ENCODE measurements at places on chromosomes 2 and 18.

DNA sequence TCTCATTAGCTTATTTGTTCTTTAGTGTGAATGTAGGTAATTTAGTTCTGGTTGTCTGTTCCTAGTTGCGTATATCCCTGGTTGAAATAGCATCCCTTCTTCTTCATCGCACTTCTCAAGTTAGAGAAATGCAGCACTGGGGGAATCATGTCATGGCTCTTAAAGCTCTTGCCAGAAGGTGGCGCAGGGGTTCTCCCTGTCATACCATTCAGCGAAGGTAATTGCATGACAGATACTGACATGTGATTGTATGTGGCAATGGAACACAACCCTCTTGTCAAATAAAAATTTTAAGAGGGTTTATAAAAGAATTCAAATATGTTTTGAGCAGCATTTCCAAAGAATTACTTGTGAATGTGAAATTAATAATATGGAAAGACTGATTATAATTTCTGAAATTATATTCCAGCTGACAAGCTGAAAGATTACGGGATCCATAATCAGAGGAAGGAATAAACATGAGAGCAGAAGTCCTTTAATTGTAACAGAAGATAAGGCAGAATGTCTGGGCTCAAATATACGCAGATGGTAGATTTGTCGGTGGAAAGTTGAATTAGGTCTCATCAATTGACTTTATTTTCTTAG, 411.7 kb downstream of the DSEL start:
- DNase-seq, result peak; percentile 32

- DNase-seq, result no peak
Measured at GRCh38 chr18:76993573-76993972, 139.0 kb downstream of the MBP start.

DNA sequence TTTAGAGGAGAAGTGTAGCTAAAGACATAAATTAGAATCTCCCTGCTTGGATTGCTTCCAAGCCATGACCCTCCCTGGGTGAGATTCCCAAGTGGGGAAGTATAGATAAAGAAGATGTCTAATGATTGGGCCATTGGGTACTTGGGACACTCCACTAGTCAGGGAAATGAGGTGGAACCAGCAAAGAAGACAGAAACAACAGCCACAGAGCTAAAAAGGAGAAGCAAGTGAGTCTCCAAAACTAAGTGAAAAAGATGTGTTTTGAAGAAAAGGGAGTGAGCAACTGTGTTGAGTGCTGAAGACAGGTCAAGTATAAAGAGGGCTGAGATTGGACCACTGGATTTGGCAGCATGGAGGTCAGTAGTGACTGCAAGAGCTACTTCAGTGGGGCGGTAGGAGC, 276.7 kb upstream of the STON1 start:
- no peak for DNase-seq

DNA sequence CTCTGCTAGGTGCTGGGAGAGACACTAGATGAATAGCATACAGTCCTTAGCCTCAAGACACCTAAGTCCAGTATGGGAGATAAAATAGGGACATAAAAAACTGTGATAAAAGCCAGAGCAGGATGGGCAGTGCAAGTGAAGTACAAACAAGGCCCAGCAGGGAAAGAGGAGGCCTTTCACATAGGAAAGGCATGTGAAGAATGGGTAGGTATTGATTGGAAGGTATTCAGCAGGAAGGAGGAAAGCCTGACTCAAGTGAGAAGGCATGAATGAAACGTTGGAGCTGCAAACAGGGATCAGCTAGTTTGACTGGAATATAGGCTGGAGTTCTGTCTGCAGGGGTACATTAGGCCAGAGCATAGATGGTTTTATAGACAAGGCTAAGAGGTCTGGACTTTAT, 11.0 kb upstream of the CXCR4 start:
- DNase-seq, result no peak

DNA sequence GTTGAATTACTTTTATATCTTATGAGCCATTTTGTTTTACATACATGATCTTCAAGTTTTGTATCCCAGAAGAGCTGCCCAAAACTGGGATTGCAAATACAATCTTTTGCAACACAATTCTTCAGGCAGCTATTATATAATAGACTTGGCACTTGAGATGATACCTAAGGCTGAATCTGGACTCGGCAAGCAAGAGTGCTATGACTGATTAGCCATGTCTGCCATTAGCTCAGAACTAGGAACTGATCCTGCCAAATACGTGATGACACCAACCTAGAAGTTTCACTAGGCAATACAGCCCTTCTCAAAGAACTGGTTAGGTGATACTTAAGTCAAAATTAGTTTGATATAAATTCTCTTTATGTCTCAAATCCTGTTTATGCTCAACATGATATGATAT, 619.6 kb downstream of the CPS1 start:
- DNase-seq, result no peak

DNA sequence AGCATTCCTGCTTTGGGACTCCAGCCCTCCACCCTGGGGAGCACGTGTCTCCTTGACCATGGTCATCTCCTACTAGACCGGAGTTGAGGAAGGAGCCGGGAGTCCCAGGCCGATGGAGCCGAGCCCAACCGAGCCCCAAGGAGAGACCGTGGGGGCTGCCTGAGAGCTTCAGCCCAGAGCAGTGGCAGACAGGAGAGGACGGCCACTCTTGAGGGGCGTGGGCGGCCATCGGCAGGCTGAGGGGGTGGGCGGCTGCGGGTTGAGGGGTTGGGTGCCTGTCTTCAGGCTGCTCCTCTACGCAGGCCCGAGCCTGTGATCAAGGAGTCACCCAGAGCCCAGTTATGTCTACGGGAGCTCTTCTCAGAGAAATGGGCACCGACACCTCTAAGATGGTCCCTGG, 158.7 kb downstream of the PXDN start:
- no peak for DNase-seq

DNA sequence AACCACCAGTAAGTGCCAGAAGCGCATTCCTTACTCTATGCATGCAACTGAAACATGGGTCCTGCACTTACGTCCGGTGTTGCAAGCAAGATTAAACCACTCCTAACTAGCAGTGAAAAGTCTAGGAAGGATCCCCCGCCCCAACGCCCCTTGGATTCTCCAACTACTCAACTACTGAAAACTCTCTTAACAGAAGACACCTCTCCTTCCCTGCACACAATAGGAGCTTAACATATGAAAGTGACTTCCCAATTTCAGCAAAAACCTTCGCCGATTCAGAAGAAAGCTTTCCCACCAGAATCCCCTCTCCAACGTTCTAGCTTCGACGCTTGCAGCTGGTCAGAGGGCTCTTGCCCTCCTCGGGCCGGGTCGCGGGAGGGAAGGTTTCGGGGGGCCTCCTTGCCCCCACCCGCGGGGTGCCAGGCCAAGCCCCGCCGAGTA, 578 bp downstream of the IWS1 start:
- DNase-seq, result peak; percentile 20

GRCh38 chr2:156511803-156512202, 75.6 kb downstream of the GPD2 start:
- DNase-seq, result no peak

DNA sequence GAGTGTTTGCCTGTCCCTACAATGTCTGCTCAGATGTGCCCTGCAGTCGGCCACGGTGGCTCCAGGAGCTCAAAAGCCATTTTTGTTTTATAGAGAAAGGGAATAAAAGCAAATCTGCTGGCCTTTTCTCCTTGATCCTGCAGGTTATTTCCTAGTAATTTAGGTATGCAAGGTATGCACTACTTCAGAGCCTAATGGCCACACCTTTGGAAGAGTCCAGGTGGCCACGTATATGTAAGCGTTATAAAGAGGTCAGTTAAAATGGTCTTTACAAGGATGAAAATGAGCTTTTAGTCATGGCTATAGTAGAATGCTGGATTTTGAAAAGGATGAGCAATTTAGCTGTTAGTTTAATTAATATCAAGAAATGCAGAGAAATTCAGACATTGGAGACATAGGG, 81.7 kb downstream of the ARHGEF33 start:
- no peak for DNase-seq

DNA sequence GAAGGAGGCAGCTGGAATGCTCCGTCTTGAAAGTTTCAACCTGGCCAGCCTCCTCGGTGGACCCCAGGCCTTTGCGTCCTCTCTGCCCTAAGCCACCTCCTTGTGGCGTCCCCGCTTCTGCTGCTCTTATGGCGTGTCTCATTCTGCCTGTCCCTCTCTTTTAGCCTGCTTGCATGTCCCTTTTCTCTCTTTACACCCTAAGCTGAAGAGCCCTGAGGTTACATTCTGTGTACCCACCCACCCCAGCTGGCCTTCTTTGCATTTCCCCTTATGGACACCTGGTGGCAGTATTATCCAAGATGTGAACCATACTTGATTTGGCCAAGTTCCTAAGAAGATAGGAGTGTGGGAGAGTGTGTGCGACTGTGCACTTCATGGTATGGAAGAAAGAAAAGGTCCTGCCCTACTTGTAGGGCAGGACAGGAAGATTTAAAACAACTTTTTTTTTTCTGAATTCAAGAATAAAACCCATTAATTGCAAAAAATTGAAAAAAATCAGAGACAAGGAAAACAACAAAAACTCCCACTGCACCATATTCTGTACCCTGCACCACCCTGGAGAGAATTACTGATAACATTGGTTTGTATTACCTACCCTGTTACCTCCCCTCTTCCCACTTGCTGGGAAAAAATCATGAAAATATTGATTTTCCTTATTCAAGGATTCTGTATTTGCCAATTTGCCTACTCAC, 77.4 kb downstream of the DYSF start:
- DNase-seq, result no peak

- DNase-seq, result no peak
Measured at GRCh38 chr18:42268798-42269197, 313.8 kb downstream of the PIK3C3 start.

- no peak for DNase-seq
Measured at GRCh38 chr2:122063716-122064115, 308.3 kb downstream of the TSN start.

DNA sequence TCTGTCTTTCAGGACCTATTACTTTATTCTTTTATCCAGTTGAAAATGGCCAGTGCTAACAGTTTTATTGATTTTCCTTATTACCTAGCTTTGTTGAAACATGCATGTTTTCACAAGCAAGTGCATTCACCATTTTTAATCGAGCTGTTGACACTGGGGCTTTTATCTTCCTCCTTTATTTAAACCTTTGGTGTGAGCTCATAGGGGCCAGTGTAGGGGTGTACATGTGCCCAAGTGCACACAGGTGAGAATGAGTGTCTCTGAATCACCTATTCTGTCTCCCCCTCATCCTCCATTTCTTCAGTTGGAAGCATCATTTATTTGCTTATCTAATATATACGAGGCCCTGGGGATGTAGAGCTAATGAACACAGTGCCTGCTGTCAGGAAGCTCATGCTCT, 199.1 kb downstream of the PRKCE start:
- no peak for DNase-seq

- DNase-seq, result no peak
Measured at GRCh38 chr2:135162377-135162776, 110.3 kb downstream of the RAB3GAP1 start.

GRCh38 chr2:178109813-178110212, 2.4 kb upstream of the RBM45 start:
- DNase-seq, result no peak

GRCh38 chr18:26450989-26451682, 97.2 kb downstream of the KCTD1 start:
- no peak for DNase-seq

GRCh38 chr2:189913821-189914220, 129.6 kb downstream of the PMS1 start:
- DNase-seq, result no peak

- DNase-seq, result no peak
Measured at GRCh38 chr2:71298914-71299313, 32.7 kb upstream of the ZNF638 start.

DNA sequence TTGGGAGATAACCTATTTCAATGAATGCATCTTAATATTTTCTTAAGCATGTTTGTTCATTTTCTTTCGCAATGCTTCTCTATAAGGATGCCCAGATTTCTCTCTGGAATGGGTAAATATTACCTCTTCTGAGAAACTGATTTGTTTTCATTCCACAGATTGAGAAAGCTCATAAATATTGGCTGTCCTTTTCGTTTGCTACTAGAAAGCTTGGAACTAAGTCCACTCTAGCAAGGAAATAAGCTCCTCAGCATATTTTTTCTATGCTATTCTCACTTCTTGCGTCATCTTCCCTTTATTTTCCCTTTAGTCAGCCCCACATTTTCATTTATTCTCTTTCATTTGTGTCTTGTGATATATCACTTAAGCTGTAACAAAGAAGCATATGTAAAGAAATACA, 76.3 kb downstream of the ANTXR1 start:
- DNase-seq, result no peak

DNA sequence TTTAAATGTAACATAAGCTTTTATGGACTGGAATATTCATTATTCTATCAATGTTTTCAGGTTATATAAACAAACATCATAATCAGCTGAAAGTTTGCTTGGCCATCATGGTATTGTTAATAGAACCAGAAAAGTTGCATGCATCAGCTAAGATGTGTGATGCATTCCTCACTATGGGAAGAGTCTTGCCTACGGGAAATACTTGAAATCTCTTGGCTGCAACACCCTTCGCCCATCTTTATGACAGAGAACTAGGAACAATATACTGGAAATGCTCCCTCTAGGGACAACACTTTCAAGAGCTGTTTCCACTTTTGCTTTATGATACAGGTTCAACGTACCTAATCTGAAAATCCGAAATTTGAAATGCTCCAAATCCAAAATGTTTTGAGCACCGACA, 1390.8 kb downstream of the DPP10 start:
- no peak for DNase-seq

- no peak for DNase-seq
Measured at GRCh38 chr2:26903676-26904075, 55.7 kb downstream of the DPYSL5 start.

GRCh38 chr2:214014551-214015220, 396.2 kb upstream of the VWC2L start:
- no peak for DNase-seq

DNA sequence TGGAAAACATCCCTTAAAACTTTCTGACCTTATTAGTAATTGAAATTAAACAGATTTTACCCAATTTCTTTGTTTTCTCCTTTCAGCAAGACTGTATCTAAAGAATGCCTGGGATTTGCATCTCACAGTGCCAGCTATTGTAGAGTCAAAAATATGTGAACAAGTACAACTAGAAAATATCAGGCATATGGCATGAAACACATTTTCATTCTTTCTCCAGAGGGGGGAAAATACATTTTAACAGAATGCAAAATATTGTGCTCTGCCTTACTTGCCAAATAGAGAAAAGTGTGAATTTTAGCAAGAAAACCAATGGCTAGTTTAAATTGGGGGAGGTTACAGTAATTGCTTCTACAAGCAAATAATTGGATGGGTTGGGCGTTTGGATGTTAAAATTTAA, 366.6 kb upstream of the FIGN start:
- no peak for DNase-seq

- no peak for DNase-seq
Measured at GRCh38 chr2:150517951-150518680, 30.6 kb upstream of the RND3 start.

- no peak for DNase-seq
Measured at GRCh38 chr2:186962085-186962747, 113.2 kb upstream of the ZSWIM2 start.

DNA sequence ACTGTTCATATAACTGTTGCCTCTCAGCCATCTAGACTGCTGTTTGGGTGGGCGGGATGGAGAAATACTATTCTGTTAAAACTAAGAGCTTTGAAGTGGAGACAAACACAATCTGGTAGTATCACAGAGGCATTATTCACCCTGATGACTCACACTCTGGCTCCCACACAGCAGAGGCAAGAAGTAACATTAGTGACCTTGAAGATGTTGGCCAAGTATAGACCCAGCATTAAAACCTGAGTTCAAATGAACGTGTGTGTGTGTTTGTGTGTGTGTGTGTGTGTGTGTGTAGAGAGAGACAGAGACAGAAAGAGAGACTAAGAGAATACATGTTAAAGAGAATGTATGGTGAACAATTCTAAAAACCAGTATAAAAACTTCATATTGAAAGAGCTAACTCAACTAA, 22.5 kb upstream of the ACVR1 start:
- DNase-seq, result peak; percentile 85

- DNase-seq, result no peak
Measured at GRCh38 chr2:64837925-64838641, 151.1 kb upstream of the SLC1A4 start.

Data from stimulated activated CD4-positive, alpha-beta T cell treated with anti-CD3 and anti-CD28 coated beads, Interleukin-4, amount 100 ng/mL, for 24 hours (primary cell).